CD4-positive, alpha-beta T cell (primary cell): ENCODE measurements at places on chromosomes 1 and 21. TPM values are rescaled to one million over a fixed set of nuclear protein-coding genes. Genes with fewer than 3 reads are reported as not detected.

Gene OLFML3
- total RNA-seq: 0.30 TPM

Gene SPRR1A
- not detected for total RNA-seq

Gene AQP10
- total RNA-seq: not detected

Gene TTC22
- total RNA-seq: 4.4 TPM

Gene MARCKSL1
- total RNA-seq: 23.6 TPM

Gene GBP3
- 20.7 TPM for total RNA-seq

Gene EXTL1
- not detected for total RNA-seq
